Stimulated activated CD4-positive, alpha-beta T cell treated with anti-CD3 and anti-CD28 coated beads, Interleukin-1b, Interleukin-23, amount 100 ng/mL, for 4 hours (primary cell): ENCODE measurements at places on chromosomes 1 and 21.

DNA sequence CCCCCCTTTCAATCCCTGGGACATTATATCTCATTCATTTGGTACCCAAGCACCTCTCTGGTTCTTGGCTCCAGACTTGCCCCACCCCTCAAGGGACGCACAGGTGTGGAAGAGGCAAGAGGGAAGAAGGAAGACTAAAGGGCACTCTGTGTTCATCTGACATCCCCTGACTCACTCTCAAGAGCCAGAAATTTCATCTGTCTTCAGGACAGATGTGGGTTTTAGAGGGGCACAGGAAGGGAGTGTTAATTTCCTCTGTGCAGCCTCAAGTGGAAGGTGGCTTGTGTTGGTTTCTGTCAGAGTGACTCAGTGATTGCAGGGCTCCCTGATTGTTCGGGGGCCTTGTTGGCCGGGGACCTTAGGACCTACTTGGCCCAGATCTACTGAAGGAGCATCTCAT lies 2.4 kb downstream of the C2CD4D start:
- no peak for DNase-seq

DNA sequence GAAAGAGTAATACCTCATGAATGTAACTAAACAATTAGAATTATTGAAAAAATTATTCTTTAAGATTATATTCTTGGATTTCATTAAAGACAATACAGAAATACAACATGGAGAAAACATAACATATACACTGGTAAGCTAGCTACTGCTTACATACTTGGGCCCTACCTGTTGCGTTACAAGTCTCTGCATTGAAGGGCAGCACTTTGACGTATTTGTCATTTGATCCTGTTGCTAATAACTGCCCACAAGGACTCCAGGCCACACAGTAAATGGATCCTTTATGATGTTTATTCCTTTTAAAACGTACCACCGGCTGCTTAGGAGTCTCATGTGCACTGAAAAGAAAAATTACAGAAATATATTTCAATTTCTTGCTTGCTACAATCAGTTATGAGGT lies 19.8 kb upstream of the CLCC1 start:
- DNase-seq = no peak

DNA sequence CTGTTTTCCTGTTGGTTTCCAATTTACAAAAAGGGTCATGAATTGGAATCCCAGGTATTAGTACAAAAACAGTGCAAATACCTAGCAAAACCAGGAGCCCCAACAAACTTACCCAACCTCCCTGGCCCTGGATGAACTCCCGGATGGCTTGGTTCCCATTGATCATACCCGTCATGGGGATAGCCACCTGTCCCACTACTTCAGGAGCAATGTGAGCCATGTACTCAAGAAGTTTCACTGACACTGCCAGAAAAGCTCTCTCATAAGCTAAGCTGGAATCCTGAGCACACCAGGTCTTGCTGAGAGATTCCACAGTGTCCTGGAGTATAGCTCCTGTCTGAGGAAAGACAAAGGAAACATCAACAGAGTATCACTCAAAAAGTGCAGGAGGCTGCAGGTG lies 5.7 kb downstream of the BCL2L15 start:
- no peak for DNase-seq

DNA sequence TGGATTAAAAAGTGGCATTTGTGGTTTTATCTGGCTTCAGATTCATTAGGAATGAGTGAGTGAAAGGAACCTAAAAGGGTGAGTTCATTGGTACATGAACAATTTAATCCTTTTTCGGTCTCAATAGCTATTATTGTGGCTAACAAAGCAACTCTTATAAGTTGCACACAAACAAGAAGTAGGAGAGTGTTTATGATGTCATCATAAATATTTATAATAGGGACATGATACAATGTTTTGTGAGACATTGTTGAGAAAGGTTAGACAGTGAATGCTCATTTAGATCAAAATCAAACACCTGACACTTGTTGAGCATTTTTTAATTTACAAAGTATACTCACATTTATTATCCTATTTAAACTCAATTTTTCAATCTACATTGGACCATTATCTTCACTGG lies 363.4 kb downstream of the PDE4B start:
- DNase-seq = no peak

- DNase-seq = no peak
Observed at GRCh38 chr1:162985816-162986435, 83.2 kb upstream of the RGS4 start.

GRCh38 chr1:229089586-229090208 lies 181.2 kb upstream of the RAB4A start:
- DNase-seq = no peak

DNA sequence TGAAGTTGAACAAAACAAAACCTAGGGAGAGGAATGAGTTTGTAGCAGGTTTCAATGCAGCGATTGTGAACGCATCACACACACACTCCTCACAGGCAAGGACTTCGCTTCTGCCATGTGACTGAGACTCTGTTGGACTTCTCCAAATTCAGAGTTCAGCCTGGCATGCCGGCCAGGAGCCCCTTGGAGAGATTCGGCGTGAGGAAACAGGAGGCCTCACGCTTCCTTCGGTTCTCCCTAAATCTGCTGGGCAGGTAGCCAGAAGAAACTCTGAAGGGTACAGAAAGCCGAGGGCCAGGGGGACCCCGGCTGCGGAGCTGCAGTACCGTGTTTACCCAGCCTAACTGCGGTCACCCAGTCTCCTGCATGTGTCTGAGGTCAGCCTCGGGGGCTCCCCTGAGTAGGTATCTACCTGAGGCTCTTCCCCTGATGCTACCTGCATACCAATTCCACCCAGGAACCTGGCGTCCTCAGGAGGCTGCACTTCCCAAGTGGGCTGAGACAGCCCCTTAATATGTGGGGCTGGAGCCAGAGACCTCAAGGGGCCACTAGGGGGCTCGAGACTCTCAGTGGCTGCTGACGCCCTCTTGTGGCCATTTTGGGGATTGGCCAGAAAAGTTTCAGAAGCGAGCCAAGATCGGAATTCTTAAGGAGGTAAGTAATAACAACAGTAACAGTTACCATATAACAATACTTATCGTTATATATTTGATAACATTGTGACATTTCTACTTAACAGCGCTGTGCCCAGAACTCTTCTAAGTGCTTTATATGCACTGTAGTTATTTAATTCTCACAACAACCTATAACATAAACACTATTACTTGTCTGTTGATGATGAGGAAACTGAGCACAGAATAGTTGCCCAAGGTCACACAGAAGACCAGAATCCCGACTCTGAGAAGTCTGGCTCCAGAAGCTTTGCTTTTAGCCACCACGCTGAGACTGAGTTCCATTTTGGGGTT lies 2.7 kb upstream of the ANXA9 start:
- peak; percentile 90 for DNase-seq
